ENCODE measurements at places on chromosomes 13 and 19.

DNA sequence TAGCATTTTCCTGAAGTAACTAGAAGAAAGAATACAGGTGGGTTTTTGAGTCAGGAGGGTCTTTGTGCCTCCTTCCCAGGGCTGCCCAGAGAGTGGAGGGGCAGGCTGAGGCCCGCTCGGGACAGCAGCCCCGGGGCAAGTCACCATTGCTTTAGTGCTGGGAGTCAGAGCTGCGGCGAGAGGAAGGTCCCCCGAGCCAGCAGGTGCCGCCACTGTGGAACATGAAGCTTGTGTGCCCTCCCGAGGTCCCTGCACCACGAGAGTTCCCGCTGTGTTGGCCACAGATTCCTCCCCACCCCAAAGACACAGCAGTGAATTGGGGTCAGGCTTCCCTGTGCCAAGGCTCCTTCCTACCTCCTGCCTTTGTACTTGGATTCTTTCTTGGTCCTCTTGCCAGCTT, 50.9 kb upstream of the TEX29 start:
- DNase-seq, result no peak

- no peak for DNase-seq
These were observed 1396.4 kb downstream of the EFNB2 start for GRCh38 chr13:105139048-105139379.

DNA sequence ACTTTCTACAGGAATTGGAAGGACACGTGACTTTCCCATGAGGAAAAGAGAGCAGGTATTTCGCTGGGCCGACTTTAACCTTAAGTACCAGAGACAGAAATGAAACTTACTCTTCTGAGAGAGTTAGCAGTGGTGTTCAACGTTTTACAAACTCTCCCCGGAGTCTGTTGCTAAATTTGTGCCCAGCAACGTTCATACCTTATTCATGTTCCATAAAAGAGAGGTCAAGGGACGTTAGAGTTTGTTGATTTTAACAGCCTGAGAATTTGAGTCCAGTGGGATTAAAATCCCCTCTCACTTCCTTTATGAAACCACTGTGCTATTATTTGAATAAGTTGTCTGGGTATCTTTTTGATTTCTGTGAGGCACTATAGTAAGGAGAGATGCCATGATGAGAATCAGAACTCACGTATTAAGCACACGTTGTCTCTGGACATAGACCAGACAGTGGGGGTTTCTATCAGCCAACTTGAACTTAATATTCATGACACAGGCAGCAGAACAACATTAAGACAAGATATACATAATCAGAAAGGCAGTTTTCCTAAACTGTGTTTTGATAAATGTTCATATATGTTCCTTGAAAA, 33.4 kb downstream of the SPRY2 start:
- no peak for DNase-seq

- DNase-seq, result no peak
These were observed 99.3 kb downstream of the DOCK9 start for GRCh38 chr13:98878486-98879126.

DNA sequence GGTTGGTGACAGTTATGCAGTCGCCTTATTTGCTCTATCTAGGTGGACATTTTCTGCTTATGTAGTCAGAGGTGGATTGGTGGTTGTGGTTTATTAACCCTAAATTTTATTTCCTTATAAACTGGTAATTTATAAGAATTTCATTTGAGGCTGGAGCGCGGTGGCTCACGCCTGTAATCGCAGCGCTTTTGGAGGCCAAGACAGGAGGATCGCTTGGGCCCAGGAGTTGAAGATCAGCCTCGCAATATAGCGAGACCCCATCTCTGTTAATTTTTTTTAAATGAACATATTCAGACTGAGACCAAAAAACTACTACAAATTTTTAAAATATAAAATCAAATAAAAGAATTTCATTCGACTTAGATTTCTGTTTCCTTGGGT, 810 bp downstream of the ZNF627 start:
- DNase-seq, result no peak

GRCh38 chr13:96018135-96018534, 35.1 kb downstream of the UGGT2 start:
- DNase-seq, result no peak

- no peak for DNase-seq
These were observed 20.7 kb downstream of the SAMD4B start for GRCh38 chr19:39362682-39363657.

GRCh38 chr13:97327506-97328221, 105.5 kb downstream of the MBNL2 start:
- no peak for DNase-seq

DNA sequence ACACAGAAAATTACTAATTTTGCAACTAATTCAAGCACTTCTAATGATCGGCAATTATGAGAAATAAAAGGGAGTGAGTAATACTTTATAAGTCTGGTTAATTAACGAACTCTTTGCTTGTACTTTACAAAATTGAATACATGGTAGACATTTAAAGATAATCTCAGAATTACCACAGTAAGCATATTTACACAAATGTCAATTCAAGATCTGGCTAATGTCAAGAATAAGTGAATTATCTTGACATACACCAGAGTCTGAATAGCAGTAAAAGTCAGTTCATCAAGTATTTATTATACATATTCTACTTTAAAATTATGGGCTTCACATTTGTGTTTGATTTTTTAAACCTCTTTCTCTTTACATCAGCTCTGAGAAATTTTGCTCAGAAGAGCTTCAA, 643.4 kb downstream of the OLFM4 start:
- no peak for DNase-seq

DNA sequence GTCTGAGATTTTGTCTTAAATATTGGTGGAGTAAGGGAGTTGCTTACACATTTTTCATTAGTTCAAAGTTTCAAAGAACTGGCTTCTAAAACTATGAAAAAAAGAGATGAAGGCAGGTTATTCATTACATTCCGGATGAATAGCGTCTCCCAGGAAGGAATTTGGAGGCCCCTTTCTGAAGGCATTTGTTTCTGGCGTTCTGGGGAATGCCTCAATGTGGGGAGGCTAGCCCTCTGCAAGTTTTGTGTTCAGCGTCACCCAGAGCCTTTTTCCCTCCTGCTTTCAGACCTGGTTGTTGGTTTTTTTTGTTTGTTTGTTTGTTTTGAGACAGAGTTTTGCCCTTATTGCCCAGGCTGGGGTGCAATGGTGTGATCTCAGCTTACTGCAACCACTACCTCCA, 21.0 kb downstream of the FAM124A start:
- no peak for DNase-seq

GRCh38 chr13:97352815-97353214, 81.2 kb upstream of the RAP2A start:
- no peak for DNase-seq

- no peak for DNase-seq
These were observed 316.9 kb downstream of the MTUS2 start for GRCh38 chr13:29137016-29137415.

DNA sequence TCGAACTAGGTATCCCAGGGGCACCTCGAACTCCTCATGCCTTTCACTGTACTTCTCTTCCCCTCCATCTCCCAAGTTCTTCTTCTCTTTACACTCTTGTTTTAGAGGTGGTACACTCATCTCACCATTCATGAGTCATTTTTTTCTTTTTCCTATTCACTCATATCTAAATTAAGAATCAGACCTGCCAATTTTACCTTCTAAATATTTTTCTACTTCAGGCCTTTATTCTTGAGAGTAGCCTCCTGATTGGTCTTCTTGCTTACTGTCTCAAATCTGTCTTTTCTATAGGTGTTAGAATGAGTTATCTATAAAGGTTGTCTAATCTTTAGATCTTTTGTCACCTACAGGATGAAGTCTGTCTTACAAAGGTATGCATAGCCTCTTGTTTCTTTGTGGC, 20.7 kb downstream of the TDRD3 start:
- DNase-seq, result no peak

GRCh38 chr19:16261584-16262368, 62.9 kb upstream of the KLF2 start:
- no peak for DNase-seq

DNA sequence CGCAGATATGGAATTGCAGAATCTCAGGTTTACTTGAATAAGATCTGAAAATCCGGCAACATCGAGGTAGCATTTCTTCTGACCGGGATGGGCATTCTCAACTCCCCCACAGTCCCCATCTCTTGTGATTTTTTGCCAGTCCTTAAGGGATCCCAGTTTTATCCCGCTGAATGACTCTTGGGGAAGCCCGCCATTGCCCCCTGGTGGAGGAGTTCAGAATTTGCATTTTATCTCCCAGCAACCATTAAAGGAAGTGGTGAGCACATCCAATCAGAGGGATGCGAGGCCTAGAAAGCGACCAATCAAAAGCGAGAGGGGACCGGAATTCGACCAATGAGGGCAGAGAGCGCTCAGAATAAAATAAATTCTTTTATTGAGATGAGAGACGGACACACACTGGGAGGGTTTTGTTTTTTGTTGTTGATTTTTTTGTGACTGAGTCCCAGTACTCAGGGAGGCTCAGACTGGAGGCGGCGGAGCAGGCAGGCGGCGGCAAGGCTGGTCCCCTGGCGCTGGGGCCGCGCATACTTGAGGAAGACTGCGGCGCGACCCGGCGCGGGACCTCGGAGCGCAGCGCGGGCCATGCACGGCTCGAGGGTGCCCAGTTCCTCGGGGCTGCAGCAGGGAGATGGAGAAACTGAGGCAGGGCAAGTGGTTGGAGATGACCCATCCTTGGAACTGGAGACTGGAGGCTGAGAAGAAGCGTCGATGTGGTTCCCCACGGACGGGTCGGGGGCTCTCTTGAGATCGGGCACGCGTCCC, 3.9 kb upstream of the TTC9B start:
- peak; percentile 69 for DNase-seq

- DNase-seq, result no peak
These were observed 36.2 kb downstream of the AMER2 start for GRCh38 chr13:25135896-25136295.

- DNase-seq, result no peak
These were observed 53.4 kb upstream of the KLF12 start for GRCh38 chr13:74187564-74187963.

GRCh38 chr13:72508392-72508791, 219.0 kb downstream of the MZT1 start:
- DNase-seq, result no peak

DNA sequence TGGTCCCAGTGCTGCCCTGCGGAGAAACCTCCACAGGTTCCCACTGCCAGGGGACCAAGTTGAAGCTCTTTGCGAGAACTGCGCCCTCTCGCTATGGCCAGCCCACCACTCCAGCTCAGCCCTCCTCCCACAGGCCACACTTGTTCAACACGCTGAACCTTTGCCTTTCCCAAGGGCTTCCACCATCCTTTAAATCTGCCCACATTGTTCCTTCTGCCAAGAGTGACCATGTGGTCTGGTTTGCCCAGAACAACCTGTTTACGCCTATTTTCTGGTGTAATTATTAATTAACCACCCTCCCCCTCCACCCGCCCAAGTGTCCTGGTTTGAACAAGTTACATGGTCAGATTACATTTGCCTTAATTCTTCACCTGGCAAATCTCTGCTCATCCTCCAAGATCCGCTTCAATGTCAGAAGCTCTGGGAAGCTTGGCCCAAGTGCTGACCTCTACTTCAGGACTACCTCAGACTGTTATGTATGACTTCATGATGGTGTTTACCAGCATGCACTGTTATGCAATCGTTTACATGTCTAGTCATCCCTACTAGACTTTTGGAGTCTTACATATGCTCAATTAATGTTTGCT, 12.0 kb upstream of the USP12 start:
- no peak for DNase-seq

DNA sequence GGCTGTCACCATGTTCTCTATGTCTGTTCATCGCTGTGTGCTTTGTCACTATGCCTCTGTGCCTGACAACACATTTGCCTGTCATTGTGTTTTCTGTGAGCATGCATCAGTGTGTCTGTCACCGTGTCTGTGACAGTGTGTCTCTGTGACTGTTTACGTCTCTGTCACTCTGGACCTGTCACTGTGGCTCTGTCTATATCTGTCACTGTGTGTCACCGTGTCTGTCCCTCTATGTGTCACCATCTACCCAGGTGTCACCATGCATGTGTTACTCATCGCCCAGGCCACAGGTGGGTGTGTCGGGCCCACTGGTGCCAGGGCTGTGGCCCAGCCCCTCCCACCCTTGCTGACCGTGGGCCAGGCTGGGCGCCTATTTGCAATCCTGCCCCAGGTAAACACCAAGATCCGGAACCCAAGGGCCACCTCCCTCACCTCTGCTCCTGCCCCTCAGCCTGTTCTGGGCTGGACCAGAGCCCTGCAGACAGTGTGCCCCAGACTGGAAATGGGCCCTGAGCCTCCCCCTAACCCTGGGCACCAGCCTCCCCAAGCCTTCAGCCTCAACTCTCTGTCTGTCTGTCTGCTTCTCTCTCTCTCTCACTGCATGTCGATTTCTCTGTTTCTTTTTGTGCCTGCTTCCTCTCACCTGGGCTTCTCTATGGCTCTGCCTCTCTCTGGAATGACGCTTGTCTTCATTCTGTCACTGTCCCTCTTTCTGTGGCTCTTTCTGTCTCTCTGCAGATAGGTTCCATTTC, 7.7 kb downstream of the IRF2BP1 start:
- DNase-seq, result no peak

DNA sequence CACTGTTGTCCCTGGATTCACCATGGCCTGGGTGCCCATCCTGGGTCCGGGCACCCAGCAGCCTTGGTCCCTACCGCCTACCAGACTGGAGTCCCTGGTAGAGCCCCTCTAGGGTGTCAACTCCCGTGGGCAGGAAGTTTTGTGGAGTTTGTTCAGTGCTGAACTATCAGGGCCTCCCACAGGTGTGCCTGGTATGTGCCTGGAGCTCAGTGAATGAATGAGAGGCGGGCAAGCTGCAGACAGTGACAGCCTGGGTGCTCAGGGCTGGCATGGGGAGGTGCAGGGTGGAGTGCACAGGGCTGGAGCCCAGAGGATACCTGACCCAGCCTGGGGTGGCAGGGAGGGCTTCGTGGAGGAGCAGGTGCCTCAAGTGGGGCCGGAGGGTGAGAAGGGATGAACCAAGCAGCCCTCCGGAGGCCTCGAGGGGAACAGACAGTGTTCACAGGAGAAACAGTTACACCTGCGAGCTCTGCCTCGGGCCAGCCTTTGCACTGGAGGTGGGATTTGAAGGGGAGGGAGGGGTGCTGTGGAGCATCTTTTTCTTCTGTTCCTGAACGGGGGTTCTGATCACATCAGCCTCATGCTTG, 29.6 kb downstream of the PAK4 start:
- no peak for DNase-seq

DNA sequence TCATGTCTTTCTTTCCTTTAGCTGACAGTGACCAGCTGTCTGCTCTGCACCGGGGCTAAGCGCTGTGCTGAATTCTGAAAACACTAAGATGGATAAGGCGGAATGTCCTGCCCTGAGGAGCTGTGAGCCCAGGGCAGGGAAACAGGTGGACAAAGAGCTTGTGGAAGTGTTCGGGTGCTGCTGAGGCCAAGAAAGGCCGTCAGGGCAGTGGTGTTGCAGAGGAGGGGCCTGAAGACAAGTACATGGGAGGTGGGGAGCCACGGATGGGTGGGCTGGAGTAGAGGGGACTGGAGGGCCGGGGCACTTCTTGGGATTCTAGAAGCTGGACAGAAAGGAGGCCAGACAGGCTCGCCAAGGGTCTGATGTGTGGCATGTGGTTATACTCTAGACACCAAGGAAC, 66.2 kb upstream of the GPR183 start:
- DNase-seq, result no peak

- no peak for DNase-seq
These were observed 14.6 kb downstream of the CBLC start for GRCh38 chr19:44792281-44792680.

- DNase-seq, result peak; percentile 90
These were observed 94.5 kb downstream of the GNG7 start for GRCh38 chr19:2607712-2608601.

- no peak for DNase-seq
These were observed 30.0 kb downstream of the MYH14 start for GRCh38 chr19:50233308-50233910.

Data from activated CD4-positive, alpha-beta T cell treated with anti-CD3 and anti-CD28 coated beads, Interleukin-2, amount 50 U/mL, for 48 hours (primary cell).